Lower lobe of right lung (tissue), 2 donors: ENCODE measurements at places on chromosomes 5 and 9. TPM values are rescaled to one million over a fixed set of nuclear protein-coding genes. Genes with fewer than 3 reads are reported as not detected.

DNA sequence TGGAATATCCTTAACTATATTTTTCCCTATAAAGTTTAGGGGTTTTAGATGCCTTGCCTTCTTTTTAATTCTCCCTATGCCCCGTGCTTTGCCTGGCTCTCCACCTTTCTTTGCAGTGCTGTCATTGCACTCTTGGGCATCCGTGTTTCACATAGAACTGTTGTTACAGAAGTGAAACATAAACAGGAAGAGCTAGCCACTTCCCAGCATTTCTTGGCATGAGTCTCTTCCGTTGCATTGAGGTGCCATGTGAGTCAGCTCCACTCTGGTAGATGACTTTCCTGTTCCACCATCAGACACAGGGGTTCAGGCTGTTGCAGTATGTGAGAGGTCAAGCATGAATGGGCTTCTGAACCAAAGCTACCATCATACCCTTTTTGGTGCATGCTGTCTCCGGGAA is 73.4 kb downstream of the ANGPTL2 start:
- no peak overlapping the region for H3K4me3 ChIP-seq
- H3K4me1 ChIP-seq: peaks cover 30% of the 10 kb centered on the region
- no peak for DNase-seq
- no peaks in the 10 kb centered on the region for H3K36me3 ChIP-seq
- H3K27ac ChIP-seq: peak overlapping the region; percentile 66
- H3K27me3 ChIP-seq: no peaks in the 10 kb centered on the region

GRCh38 chr5:54985301-54986268 is at the start of gene ESM1:
TSS of gene ESM1 (minus strand) at chr5:54985593. CDS start at chr5:54985517, 76 bp downstream.
- peaks cover 31% of the 10 kb centered on the region for H3K27me3 ChIP-seq
- H3K4me1 ChIP-seq: no peaks in the 10 kb centered on the region
- peak within 1 kb of the TSS; percentile 27 for H3K4me3 ChIP-seq

- H3K36me3 ChIP-seq: no peaks in the 10 kb centered on the region
- no peak overlapping the region for H3K4me3 ChIP-seq
- H3K27me3 ChIP-seq: no peaks in the 10 kb centered on the region
- peak; percentile 84 for DNase-seq
Observed at GRCh38 chr5:140131967-140132409, 6.3 kb downstream of the IGIP start.

The FGFR4 gene
- total RNA-seq: 59.7 TPM

The OR4F3 gene
- not detected for total RNA-seq

- peaks cover 22% of the 10 kb centered on the region for H3K4me1 ChIP-seq
- H3K27me3 ChIP-seq: no peaks in the 10 kb centered on the region
- no peak overlapping the region for H3K27ac ChIP-seq
- DNase-seq: no peak
- no peak overlapping the region for H3K4me3 ChIP-seq
- no peaks in the 10 kb centered on the region for H3K36me3 ChIP-seq
Observed at GRCh38 chr9:105241356-105242043, 3.0 kb upstream of the SLC44A1 start.

The GZMA gene
- 9.6 TPM for total RNA-seq

- H3K27ac ChIP-seq: no peak overlapping the region
- H3K4me1 ChIP-seq: no peaks in the 10 kb centered on the region
- H3K36me3 ChIP-seq: no peaks in the 10 kb centered on the region
- no peaks in the 10 kb centered on the region for H3K27me3 ChIP-seq
- DNase-seq: no peak
Observed at GRCh38 chr5:23367874-23368273, 139.5 kb upstream of the PRDM9 start.

The PCDHA12 gene
- total RNA-seq: 6.6 TPM

The UBE2R2 gene
- total RNA-seq: 39.8 TPM

DNA sequence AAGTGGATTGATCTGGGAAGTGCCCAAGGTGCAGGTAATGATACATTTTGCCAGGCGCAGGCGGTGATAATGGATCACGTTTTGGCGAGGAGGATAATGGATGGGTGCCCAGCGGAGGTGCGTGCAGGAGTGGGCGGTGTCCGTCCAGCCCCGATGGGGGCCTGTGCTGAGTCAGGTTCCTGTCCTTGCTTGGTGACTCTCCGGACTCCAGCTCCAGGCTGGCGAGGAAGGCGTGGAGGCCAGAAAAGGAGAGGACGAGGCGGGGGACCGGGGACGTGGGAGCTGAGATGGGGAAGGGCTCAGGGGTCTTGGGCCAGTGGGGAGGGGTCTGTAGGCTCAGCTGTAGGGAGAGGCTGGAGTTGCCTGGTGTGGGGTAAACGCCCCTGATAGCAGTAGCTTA is 268.3 kb downstream of the PBX3 start:
- no peak for DNase-seq
- no peak overlapping the region for H3K4me3 ChIP-seq
- peaks cover 4% of the 10 kb centered on the region for H3K27me3 ChIP-seq
- H3K27ac ChIP-seq: no peak overlapping the region

The NME5 gene
- 7.3 TPM for total RNA-seq

The PHF24 gene
- 1.3 TPM for total RNA-seq

GRCh38 chr5:43335681-43336080 is 22.5 kb upstream of the HMGCS1 start:
- H3K4me3 ChIP-seq: no peak overlapping the region
- H3K4me1 ChIP-seq: no peaks in the 10 kb centered on the region
- no peaks in the 10 kb centered on the region for H3K36me3 ChIP-seq

DNA sequence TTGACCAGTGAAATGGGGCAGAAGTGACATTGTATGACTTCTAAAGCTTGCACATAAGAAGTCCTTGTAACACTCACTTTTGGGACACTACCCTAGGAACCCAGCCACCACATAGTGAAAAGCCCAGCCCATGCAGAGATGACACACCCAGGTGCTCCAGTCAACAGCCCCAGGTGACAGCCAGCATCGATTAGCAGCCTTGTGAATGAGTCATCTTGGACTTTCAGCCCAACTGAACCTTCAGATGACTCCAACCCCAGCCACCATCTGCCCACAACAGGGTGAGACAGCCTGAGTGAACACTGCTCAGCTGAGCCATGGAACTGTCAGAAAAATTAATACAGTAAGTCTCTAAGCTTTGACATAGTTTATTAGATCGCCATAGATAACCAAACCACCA is 458.6 kb downstream of the ZSWIM6 start:
- H3K27me3 ChIP-seq: no peaks in the 10 kb centered on the region
- H3K27ac ChIP-seq: no peak overlapping the region
- no peak for DNase-seq
- H3K4me3 ChIP-seq: no peak overlapping the region
